ENCODE measurements at places on chromosomes 11 and 22. TPM values are rescaled to one million over a fixed set of nuclear protein-coding genes. Genes with fewer than 3 reads are reported as not detected.

DNA sequence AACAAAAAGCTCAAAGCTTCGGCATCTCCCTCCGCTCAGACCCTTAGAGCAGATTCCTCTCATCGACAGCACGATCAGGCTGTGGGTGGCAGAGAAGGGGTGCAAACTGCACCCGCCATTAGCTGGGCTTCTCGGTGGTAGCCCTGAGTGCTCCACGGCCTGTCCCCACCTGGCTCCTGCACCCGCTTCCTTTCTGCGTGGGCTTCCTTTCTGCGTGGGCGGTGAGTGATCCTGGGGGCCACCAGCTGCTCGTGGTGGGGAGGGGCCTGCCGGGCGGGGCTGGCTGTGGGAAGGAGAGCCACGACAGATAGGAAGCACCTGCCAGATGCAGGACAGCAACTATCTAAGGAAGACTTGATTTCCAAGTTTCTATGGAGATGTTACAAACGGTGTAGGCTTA, 55.0 kb downstream of the BRD1 start:
- DNase-seq: no peak

GRCh38 chr11:67308031-67308866, 4.9 kb downstream of the SSH3 start:
- DNase-seq: no peak

- DNase-seq: no peak
These were observed 3.8 kb downstream of the OR10S1 start for GRCh38 chr11:123973816-123974215.

The BLID gene
- total RNA-seq: not detected

DNA sequence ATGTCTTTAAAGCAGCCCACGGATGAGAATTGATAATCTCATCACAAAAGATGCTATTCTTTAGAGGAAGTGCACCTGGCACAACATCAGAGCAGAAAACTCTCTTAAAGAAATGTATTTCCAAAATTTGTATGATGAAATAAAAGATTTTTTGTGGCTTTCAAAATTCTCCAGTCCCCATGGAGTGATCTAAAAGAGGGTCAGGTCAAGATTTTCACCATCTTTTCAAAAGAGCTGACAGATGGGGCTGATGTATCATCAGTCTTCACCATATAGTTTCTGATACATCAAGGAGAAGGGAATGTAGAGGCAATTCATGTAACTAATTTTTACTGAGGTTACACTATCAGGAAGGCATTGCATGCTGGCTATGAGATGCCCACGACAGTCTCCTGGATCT, 11.7 kb downstream of the ME3 start:
- DNase-seq: no peak

DNA sequence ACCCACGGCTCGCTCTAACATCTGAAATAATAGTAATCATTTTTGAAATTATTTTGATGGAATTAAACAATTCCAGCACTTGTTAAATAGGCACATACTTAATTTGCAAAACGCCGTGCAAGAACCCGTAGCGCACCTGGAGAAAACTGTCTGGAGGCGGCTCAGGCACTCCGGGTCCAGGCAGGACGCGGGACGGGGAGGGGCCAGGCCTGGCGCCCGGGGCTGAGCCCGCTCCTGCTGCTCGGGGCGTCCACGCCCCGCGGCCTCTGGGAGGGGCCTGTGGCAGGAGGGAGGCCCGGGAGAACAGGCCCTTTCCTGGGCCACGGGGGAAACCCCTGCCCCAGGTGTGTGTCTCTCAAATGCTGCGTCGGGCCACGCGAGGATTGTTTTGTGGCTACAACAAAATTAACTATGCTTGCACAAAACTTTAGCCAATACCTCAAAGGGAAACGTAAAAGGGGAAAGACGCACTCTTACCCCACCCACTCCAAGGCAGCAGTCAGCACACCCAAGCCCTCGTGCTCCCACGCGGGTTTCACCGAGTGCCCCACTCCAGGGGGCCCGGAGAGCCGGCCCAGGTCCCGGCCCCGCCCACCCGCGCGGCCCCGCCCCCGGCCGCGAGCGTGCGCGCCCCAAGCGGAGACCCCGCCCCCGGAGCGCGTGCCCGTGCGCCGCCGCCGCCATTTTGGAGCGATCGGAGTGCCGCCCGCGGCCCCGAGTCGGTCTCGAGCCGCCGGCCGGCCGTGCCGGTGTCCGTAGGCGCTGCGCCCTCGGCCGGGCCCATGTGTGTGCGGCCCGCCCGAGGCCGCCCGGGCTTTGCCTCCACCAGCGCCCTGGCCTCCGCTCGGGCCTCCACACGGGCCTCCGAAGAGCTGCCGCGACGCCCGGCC, at the start of gene PPP6R2:
PPP6R2 (plus strand) TSS at position 677 of the 890 bp plus-strand sequence. CDS start 50,582 bp downstream, outside the sequence.
- DNase-seq: peak; percentile 91

Measured in activated CD4-positive, alpha-beta memory T cell treated with anti-CD3 and anti-CD28 coated beads for 36 hours (primary cell).